ENCODE measurements at places on chromosomes 5 and 9.
A peak's percentile ranks its signal among the peaks of the same experiment; 100 is the strongest.

GRCh38 chr5:97131139-97131710 lies 11.2 kb downstream of the LIX1 start:
- no peak for DNase-seq

DNA sequence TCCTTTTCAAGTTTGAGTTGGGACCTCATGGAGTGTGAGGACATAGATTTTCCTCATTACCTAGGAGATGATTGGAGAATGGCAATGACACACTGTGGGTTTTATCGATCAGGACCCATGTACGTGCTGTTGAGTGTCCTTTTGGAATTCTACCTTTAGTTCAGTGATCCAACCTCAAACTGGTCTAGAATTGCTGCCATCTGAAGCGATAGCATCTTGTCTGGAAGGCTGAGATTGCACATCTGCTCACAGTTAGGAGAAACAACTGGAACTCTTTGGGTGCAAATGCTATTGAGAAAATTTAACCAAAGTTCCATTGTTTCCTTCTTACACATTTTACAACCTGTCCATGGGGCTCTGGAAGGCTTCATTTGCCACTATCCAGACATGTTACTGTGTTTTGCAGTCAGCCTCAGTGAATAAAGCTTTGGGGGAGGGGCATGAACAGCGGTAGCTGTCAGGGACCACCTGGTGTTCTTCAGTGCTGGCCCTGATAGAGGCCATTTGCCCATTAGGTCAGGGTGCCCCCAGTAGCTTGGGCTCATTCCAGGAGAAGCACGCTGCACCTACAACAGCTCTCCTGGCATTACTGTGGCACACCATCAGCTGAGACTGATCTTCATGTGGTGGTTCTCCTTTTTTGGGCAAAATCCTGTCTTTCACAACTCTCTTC lies 123.1 kb downstream of the PDE8B start:
- DNase-seq, result no peak

- DNase-seq, result no peak
Measured at GRCh38 chr9:88106492-88106891, 31.8 kb downstream of the SPATA31C2 start.

GRCh38 chr5:157328277-157328912 lies 62.5 kb downstream of the CYFIP2 start:
- peak; percentile 77 for DNase-seq

- DNase-seq, result no peak
Measured at GRCh38 chr5:52544738-52545137, 243.0 kb upstream of the ITGA1 start.

GRCh38 chr5:53008751-53009150 lies 19.6 kb downstream of the ITGA2 start:
- DNase-seq, result no peak

GRCh38 chr9:112145886-112146285 lies 29.2 kb downstream of the SUSD1 start:
- DNase-seq, result no peak

- no peak for DNase-seq
Measured at GRCh38 chr5:157290981-157291711, 25.2 kb downstream of the CYFIP2 start.

GRCh38 chr5:141529873-141530272 lies 41.0 kb downstream of the PCDHGC5 start:
- DNase-seq, result no peak

GRCh38 chr5:19903611-19904010 lies 84.4 kb downstream of the CDH18 start:
- DNase-seq, result no peak

DNA sequence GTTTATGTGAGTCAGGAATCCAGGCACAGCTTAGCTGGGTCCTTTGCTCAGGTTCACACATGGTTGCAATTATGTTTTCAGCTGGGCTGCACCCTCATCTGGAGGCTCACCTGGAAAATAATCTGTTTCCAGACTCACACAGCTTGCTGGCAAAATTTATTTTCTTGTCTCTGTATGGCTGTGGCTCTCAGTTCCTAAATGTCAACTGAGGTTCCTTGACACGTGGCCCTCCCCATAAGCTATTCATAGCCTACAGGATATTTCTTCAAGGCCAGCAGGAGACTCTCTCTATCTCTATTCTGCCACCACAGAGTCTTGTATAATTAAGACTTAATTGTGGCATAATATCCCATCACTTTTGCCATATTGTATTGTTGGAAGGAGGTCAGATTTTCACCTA lies 732.0 kb downstream of the CDH18 start:
- DNase-seq, result no peak

DNA sequence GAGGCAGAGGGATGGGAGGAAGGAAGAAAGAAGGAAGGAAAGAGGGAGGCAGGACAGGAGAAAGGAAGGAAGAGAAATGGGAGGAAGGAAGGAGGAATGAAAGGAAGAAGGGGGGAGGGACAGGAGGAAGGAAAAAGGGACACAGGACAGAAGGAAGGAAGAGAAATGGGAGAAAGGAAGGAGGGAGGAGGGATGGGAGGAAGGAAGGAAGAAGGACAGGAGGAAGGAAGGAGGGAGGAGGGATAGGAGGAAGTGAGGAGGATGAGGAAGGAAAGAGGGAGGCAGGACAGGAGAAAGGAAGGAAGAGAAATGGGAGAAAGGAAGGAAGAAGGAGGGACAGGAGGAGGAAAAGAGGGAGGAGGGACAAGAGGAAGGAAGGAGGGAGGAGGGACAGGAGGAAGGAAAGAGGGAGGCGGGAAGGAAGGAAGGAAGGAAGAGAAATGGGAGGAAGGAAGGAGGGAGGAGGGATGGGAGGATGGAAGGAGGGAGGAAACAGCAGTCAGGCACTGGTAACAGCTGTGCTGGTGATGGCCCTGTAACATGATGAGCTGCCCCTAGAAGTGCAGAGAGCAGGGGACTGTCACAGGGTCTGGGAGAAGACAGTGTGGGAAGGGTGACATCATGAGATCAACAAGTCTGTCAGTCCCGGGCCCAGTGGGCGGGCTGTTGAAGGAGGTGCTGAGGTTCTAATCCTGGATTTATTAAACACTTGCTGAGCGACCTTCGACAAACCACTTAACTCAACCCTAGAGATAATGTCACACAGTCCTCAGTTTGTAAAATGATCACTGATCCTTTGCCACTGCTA lies 10.7 kb upstream of the IRX1 start:
- DNase-seq, result no peak

DNA sequence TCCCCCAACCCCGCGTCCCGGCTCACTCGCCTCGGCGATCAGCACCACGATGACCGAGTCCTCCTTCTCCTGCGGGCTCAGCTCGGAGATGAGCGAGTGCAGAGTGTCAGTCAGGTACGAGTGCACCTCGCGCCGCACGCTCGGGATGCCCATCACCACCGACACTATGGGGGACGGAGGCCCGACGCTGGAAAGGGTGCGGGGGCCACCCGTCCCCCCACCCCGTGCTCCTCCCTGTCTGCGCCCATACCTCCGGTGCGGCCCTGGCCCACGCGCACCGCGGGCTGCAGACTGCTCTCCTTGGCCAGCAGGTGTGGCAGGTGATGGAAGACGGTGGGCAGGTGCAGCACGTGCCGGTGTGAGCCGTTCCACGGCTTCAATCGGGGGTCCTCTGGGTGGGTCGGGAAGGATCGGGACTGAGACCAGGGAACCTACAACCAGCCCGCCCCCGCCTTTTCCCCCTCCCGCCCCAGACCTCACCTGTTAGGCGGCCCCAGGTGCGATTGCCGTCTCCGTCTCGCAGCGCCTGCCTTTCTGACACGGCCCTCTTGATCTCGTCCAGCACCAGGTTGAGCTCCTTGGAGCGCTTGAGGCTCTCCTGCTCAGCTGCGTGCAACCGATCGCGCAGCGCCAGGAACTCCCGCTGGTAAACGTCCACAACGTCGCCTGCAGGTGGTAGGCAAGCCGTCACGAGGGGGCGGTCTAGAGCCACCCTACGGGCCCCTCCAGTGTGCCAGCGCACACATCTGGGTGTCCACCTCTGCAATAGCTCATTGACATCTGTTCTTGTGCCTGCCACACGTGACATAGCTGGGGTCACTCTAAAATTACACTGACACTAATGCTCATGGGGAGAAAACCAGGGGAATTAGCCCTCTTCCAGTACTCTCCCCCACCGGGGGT lies 5.1 kb downstream of the MGAT4B start:
- DNase-seq, result peak; percentile 87

GRCh38 chr5:110768138-110768860 lies 29.5 kb downstream of the SLC25A46 start:
- no peak for DNase-seq

DNA sequence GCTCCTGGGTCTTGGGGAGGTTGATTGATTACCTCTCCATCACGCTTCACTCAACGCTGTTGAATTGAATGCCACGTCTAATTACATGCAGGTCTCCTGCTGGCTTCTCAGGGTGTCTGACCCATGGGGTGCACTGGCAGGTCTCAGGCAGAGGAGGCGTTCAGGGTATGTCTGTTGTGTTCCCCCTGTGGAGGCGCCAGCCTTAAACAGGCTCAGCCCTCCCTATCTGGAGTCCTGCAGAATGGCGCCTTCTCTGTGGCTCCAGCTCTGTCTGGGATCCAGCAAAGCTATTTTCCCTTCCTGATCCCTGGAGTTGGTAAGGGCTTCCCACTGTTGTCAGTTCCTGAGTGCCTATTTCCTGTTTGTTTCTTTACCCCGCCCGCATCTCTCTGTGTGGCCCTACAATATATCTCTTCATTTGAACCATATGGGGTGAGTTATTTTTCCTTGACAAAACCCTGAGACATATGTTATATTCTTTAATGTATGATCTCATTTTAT lies 150.0 kb downstream of the NTRK2 start:
- DNase-seq, result no peak

GRCh38 chr9:1052365-1053281 lies 2.5 kb downstream of the DMRT2 start:
- DNase-seq, result no peak

GRCh38 chr9:126886034-126886822 lies 25.8 kb downstream of the ZBTB34 start:
- DNase-seq, result no peak
